Testis (tissue), 5 donors: ENCODE measurements at places on chromosomes 7 and 10.
A peak's percentile ranks its signal among the peaks of the same experiment; 100 is the strongest.

- no peak for DNase-seq
These were observed 11.7 kb upstream of the MTERF1 start for GRCh38 chr7:91892099-91892705.

GRCh38 chr10:63554657-63555056 is 33.5 kb downstream of the REEP3 start:
- DNase-seq = no peak

DNA sequence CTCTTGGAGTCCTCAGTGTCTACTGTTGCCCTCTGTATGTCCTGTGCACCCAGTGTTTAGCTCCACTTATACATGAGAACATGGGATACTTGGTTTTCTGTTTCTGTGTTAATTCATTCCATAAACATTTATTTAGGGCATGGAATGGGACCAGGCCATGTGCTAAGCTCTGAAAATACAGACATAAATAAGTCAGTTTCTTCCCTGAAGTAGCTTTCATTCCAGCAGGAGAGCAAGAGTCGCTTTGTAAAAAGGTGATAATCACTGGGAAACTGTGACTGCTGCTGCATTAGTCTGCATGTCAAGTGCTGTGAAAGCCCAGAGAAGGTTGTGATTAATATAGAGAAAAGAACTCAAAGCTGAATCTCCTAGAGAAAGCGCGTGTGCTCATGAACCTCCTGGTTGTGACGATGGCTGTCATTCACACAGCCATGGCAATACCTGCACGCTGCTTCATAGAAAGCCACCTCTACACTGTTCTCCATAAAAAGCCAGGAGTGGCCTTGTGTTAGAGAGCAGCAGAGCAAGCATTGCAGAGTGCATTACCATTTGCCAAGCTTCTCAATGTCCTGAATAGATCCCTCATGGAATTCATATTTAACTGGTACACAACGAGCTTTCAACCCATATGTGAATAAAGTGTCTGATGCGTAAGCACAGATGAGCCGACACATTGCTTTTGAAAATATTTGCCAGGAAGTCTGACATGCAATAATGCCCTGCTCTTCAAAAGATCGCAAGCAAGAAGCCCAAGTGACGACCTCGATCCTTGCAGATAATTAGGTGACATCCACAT is 30.6 kb upstream of the PITRM1 start:
- no peak for DNase-seq

DNA sequence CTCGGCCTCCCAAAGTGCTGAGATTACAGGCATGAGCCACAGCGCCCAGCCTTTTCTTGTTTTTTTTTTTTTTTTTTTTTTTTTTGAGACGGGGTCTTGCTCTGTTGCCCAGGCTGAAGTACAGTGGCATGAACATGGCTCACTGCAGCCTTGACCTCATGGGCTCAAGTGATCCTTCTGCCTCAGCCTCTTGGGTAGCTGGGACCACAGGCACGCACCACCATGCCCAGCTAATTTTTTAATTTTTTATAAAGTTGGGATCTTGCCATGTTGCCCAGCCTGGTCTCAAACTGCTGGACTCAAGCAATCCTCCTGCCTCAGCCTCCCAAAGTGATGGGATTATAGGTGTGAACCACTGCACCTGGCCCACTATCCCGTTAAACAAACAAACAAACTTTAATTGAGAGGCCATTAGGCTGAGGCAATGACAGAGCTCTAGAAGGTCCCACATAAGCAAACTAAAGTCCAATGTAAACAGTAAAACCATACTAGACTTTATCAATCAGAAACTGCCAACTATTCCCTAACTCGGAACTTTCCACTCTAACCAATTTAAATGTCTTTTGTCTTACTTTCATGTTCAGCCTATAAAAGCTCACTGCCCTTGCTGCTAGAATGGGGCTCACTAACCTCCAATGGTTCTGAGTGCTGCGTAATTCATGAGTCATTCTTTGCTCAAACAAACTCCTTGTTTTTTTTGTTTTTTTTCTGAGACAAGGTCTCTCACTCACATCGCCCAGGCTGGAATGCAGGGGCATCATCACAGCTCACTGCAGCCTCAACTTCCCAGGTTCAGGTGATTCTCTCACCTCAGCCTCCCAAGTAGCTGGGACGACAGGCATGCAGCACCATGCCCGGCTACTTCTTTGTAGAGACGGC is 1.9 kb downstream of the DHX32 start:
- DNase-seq = no peak

DNA sequence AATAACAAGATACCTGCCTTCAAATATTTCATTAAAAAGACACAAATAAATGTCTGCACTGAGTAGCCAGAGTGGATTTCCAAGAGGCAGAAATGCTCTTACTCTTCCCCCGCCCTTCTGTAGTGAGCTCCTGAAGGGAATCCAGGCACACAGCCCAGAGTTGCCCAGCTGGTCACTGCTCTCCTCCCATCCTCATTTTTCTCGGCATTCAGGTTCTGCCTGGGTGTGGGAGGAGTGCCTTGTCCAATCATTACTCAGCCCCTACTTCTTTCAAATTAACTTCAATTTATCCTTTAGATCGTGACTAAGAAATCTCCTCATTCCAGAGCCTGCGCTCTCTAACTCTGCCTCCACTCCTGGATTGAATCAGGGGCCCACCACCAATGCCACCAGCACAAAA is 12.2 kb downstream of the CCDC6 start:
- DNase-seq = peak; percentile 87

GRCh38 chr7:15937571-15937970 is 251.1 kb upstream of the MEOX2 start:
- no peak for DNase-seq

- DNase-seq = no peak
These were observed 394.9 kb downstream of the HTR7 start for GRCh38 chr10:90462749-90463470.

GRCh38 chr10:108783897-108784296 is 1139.4 kb downstream of the XPNPEP1 start:
- peak; percentile 60 for DNase-seq

GRCh38 chr7:70114806-70115205 is 516.5 kb downstream of the AUTS2 start:
- no peak for DNase-seq

- no peak for DNase-seq
These were observed 212.0 kb downstream of the TSPAN12 start for GRCh38 chr7:120645966-120646365.

DNA sequence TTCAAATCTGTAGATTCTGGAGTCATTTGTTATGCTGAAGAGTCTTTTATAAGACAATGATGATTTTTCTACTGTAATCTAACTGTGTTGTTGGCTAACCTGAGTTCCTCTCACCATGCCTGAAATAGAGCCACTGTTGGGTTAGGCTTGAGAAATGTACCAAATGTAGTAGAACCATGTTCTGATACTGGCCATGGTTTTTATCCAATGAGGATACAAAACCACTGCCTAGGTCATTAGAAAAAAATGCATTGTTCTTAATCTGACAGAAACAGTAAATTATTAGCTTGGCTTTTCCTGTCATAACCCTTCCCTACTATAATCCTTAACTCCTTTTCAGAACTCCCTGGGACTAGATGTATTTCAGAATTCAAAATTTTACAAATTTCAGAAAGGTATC is 86.6 kb downstream of the RAPGEF5 start:
- no peak for DNase-seq

DNA sequence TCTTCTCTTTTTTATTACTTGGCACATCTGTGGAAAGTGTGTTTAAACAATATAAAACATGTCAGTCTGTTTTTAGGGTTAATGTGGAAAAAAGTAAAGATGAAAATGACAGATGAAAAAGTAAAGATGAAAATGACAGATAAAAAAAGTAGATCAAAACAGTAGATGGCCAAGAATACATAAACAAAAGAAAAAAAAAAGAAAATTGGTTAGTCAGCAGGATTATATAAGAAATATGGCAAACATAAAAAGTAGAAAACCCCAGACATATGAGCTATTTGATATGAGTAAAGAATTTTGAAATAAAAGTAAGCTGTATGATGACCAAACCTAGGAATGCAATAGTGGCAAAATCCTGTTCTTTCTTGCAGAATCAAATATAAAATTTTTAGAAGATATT is 365.7 kb upstream of the AKR1E2 start:
- DNase-seq = no peak

- DNase-seq = no peak
These were observed 40.0 kb downstream of the SYPL1 start for GRCh38 chr7:106071999-106072714.

GRCh38 chr10:124212702-124213101 is 119.3 kb upstream of the CHST15 start:
- no peak for DNase-seq

DNA sequence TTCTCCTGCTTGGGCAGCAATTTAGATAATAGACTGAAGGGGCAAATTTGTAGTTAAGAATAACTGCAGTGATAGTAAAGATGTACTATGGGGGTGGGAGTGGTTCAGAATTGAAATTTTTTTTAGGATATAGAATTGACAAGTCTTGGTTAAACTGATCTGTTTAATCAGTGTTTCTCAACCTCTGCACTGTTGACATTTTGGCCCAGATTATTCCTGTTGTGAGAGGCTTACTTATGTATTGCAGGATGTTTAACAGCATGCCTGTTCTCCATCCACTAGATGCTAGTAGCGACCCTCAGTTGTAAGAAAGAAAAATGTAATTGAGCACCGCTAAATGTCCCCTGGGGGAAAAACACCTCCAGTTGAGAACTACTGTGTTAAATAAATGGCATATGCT is 176.5 kb downstream of the CCDC7 start:
- DNase-seq = no peak

- peak; percentile 4 for DNase-seq
These were observed 142.0 kb downstream of the DOCK1 start for GRCh38 chr10:127046975-127047877.

GRCh38 chr7:130935564-130936157 is 201.7 kb upstream of the KLF14 start:
- no peak for DNase-seq

GRCh38 chr10:124534826-124535601 is 73.4 kb downstream of the LHPP start:
- DNase-seq = no peak

DNA sequence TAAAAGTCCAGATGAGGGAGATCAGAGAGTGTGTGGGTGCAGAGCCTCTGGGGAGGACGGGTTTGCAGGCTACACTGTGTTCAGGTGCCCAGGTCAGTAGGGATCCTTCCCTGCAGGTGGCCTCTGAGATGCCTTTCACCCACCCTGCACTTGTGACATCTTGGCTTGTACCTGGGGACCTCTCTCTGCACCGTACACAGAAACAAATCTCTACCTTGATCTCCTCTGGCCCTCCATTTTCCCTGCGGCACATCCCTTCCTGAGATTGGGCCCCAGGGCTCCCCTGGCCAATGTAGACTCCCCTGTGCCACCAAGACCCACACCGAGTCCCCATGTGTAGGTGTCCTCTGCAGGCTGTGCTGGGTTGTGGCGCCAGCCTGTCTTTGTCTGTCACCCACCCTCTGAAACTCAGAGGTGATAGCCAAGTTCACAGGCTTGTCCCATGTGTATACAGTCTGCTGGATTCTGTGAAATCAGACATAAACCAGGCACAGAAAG is 140.6 kb downstream of the PTPN20 start:
- DNase-seq = no peak

DNA sequence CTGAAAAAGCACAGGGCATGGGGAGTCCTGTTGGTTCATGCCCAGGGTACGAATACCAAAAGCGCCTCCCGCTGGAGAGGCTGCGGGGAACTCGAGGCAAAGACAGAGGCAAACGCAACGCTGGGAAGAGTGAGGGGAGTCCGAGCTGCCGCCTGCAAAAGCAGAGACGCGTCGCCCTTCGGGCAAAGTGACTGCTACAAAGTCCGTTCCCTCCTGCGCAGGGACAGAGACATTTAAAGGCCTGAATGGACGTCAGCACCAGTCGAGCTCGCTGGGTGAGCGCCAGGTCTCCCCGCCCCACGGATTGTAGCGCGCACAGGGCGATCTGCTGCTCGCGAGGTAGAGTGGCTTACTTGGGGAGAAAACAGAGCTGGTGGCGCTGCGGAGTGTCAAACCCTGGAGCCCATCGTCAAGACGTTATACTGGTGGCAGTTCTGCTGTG is 732.8 kb downstream of the ZWINT start:
- peak; percentile 27 for DNase-seq

DNA sequence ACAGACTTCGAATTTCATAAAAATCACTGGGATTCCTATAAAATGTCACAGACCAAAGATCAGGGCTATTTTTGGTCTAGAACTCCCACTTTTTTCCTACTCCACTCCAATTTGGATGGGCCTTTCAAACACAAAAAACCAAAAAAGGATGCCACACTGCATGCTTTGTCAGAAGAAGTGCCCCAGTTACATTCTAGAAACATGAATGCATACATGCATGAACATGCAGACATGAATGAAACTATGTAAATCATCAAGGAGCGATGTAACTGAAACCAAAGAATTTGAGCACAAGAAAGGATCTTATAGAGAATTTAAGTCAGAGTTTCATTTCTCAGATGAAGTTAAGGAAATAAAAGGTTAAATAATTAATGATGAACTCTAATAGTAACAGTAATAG is 31.8 kb upstream of the FAM133B start:
- DNase-seq = no peak

- DNase-seq = no peak
These were observed 27.5 kb upstream of the GPR146 start for GRCh38 chr7:1016577-1017531.

GRCh38 chr7:104408371-104408770 is 80.0 kb downstream of the LHFPL3 start:
- no peak for DNase-seq
